ENCODE measurements at places on chromosomes 3 and 15.

- no peak for DNase-seq
Observed at GRCh38 chr3:992871-993270, 100.0 kb upstream of the CNTN6 start.

- DNase-seq, result no peak
Observed at GRCh38 chr3:39250116-39250747, 29.6 kb downstream of the CX3CR1 start.

DNA sequence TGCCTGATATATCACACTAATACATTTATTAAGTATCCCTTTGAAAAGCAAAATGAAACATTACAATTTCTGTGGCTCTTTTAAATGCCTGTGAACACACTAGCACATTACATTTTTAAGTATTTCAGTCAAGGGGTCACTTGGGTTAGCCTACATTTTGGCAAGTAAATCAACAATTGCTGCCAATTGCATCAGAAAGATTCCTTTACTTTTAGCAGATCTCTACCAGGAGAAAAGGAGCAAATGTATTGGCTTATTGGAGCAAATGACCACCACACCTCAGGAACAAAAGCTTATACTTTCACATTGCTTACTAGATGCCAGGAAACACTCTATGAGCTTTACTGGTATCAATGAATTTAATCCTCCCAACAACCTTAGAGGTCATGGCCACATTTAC lies 947.1 kb downstream of the FHIT start:
- DNase-seq, result no peak

GRCh38 chr3:79258479-79258878 lies 509.3 kb downstream of the ROBO1 start:
- no peak for DNase-seq

DNA sequence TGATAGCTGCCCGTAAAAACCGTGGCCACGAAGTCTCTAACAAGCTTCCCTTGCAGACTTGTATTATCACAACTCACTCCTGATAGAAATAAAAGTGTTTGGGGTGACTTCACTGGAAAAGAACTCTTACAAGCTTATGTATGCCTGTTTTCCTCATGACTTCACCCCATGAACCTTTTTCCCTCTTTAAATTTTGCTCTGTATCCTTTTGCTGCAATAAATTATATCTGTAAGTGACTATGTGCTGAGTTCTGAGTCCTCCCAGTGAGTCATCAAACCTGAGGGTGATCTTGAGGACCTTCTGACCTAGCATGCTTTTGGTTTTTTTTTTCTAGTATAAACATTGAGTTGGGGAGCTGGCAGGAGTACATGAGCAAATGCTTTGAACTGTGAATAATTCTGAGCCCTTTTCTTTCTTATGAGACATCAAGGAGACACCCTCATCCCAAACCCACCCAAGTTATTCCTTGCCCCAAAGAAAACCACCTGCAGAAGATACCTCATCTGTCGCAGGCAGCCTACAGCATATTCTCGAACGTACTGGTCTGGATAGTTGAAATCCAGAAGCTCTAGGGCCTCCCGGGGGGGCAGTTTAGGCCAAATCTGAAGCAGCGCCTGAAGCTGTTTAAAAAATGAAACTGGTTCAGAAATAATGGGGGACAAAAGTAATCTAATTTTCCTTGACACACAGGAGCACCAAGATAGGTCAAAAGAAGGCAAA lies 85.9 kb downstream of the FAIM start:
- DNase-seq, result no peak

DNA sequence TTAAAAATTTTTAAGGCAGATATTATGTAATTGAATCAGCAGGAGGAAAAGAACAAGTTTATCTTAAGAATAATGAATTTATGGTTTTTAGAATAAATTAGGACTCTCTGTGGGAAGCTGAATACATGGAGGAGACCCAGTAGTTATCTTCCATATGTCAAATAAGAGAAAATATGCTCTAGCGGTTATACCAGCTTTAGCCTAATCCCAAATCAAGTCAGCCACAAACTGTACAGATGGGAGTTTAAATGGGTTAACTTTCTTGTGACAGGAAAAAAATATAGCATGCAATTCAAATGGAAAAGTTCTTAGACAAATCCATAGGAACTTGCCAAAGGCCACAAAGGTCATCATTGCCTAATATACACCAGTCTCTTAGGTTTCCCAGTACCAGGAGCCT lies 84.3 kb downstream of the TTBK2 start:
- DNase-seq, result no peak

DNA sequence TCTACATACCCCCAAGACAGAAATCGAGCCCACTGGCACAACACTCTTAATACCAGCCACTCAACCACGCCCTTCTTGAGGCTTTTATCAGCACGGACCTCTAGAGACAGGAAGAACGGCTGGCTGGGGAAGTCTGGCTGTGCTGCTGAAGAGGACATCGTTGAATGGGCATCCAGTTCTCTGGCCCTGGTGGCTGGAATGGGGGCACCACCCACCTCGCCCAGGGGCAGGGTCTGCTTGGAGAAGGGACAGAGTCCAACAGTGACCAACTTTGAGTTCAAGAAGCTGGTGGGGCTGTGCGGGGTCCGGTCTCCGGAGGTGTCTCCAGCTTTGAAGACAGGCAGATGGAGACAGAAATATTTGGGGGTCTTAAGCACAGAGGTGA lies 77.5 kb downstream of the ATP10A start:
- DNase-seq, result no peak

DNA sequence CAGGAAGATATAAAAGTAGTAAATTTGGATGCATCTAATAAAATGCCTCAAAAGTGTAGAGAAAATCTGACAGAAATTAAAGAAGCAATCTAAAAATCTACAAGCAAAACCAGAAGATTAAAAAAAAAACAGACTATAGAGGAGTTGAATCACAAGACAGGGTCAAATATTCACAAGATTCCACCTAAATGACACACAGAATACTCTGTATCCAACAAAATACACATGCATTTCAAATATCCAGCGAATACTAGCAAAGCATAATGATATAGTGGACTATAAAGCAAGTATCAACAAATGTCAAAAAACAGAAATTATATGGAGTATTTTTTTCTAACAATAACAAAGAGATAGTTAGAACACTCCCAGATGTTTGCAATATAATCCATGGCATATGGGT lies 20.5 kb upstream of the ACTC1 start:
- DNase-seq, result no peak

GRCh38 chr3:123790254-123791072 lies 93.7 kb downstream of the MYLK start:
- no peak for DNase-seq

GRCh38 chr3:45659661-45660566 lies 29.3 kb upstream of the SACM1L start:
- peak; percentile 59 for DNase-seq

GRCh38 chr15:70576276-70576675 lies 187.1 kb downstream of the UACA start:
- DNase-seq, result no peak

DNA sequence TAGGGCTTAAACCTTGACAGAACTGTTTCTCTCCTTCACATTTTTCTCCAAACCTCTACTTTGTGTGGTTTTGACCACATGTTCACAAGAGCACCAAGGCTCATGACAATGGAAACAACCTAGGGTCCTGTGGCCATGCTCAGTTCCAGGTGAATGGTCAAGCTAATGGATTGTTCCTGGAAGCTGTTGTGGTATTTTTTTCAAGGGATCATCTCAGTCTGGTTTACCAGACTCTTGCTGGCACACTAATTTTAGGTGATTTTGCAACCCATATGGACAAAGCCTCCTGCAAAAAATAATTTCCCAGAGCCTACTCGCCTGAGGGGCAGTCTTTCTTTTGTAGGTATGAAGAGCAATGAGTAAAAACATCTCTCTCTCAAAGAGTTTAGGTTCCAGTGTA lies 67.2 kb downstream of the LSAMP start:
- no peak for DNase-seq

DNA sequence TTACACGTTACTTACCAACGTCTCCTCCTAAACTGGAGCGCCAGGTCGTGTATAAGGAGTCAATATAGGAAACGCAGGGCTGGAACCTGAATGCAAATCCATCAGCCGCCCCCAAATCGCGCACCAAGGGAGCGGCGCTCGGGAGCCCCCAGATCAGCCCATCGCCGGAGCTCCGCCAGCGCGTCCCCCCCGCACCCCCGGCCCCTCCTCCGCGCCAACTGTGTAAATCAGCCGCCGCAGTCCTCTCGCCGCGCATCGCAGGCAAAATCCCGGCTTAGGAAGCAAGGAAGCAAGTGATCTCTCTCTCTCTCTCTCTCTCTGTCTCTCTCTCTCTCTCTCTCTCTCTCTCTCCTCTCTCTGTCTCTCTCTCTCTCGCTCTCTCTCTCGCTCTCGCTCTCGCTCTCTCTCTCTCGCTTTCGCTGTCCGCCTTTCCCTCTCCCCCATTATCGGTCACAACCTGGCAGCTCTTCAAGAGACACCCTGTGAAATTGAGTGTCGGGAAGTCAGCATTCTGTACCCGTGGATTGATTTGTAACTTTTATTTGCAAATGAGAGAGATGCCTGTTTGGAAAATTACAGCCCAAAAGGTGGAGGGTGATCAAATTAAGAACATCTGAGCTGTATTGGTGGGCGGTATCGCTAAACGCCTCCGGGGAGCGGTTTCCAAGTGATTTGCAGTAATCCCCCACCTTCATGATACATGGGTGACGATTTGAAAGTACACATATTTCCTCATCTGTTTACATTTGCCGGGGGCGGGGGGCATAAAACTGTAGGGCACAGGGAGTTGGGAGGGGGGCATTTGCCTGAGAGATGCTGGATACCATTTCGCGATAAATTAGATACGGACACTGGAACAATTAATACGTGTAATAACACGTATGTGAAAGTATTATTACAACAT lies 645 bp upstream of the SLITRK3 start:
- no peak for DNase-seq

DNA sequence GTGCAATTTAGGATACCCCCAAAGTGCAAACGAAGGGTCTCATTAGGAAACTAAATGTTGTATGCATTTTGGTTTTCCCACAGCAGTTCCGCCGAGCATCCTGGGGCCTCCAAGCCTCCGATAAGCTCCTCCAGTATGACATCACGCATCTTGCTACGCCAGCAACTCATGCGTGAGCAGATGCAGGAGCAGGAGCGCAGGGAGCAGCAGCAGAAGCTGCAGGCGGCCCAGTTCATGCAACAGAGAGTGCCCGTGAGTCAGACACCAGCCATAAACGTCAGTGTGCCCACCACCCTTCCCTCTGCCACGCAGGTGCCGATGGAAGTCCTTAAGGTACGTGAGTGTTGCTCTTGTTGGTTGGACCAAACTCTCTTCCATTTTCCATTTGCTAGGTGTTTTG lies 120.5 kb upstream of the SAMMSON start:
- DNase-seq, result no peak

GRCh38 chr3:118734664-118735063 lies 300.0 kb downstream of the IGSF11 start:
- no peak for DNase-seq

GRCh38 chr3:53776494-53777101 lies 69.6 kb downstream of the CHDH start:
- no peak for DNase-seq

GRCh38 chr3:53865732-53866499 lies 16.0 kb downstream of the ACTR8 start:
- no peak for DNase-seq

DNA sequence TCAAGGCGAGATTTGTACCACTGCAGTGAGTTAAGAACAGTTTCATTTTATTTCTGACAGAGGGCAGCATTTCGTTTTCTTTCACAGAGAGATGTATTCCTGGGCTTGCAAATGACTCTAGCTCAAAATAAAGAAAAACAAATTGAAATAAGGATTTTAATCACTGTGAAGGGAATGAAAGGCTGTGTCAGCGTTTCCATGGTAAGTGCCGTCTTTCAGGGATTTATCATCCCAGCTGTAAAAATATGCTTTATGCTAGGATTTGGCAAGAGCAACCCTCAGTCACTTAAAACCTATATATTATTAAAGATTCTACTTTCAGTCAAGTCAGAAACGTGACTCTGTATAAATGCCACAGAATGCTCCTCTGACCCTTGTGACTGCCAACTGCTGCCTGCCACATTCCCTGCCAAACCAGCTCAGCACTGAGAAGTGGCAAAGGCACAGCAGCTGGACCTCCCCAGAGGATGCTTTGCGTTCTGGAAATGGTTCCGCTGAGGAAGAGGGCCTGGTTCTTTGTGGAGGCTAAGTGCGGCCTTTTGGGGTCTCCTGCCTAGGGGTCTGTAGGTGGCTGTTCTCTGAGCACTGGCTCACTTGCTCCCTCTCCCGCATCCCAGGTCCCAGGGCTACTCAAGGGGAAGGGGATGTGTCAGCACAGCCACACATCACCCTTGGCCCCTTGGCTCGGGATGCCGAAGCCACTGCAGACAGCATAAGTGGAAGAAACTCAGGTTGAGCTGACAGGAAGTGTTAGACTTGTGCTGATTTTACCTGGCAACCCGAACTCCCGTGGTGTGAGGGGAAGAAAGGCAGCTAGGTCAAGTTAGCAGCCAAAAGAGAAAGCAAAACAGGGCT lies 56.6 kb upstream of the POMGNT2 start:
- DNase-seq, result peak; percentile 52

DNA sequence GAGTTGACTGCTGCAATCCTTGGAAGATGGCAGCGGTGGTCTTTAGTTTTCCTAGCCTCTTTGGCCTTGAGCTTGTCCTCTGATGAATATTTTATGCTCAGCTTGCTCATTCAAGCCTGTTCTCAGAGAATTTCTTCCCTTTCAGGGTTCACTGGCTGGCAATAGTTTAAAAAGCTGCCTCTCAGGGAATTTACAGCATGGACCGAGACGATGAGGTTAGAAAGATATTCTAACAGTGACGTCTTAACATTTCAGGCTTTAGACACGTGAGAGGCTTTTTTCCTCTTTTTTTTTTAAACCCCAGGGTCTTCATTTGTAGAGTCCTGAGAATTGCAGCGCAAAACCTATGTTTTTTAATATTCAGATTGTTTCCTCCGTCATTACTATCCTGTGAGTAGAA lies 120.3 kb upstream of the CLSTN2 start:
- DNase-seq, result no peak

DNA sequence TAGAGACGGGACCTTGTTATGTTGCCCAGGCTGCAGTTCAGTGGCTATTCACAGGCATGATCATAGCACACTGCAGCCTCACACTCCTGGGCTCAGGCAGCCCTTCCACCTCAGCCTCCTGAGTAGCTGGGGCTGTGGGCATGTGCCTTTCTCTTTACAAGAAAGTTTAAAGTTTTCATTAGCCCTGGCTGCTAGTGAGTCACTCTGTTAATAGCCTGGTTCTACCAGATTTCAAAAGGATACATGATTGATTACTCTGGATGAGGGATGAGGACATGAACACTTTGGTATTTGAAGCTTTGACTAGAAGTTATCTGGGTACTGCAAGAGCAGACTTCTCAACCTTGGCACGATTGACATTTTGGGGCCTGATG lies 95.1 kb downstream of the DHX36 start:
- DNase-seq, result no peak

DNA sequence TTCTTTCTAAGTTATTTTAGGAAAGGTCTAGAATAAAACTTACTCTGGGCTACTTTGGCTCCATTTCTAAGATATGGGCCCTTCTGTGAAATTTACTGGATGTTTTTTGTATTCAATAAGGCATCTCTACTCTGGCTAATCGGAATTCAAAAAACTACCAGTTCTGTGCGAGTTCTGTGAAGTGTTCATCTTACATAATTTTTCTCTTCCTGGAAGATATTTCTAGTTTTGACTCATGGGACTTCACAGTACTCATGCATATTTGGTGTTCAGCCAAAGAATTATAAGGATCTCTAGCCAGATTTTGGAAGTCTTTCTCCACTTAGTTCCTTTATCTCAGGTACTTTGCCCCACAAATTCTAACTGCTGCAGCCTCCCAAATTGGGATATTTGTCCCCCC lies 46.4 kb upstream of the MBNL1 start:
- DNase-seq, result no peak
